ENCODE measurements at places on chromosomes 1 and 21.

- DNase-seq, result no peak
Measured at GRCh38 chr1:100440075-100440809, 87.9 kb downstream of the CDC14A start.

GRCh38 chr1:23745515-23745914, 2.2 kb downstream of the ELOA start:
- DNase-seq, result peak; percentile 59

- DNase-seq, result no peak
Measured at GRCh38 chr1:46583494-46583893, 20.6 kb downstream of the MKNK1 start.

GRCh38 chr1:173112129-173112528, 61.4 kb upstream of the TNFSF18 start:
- DNase-seq, result no peak

GRCh38 chr1:66386712-66387111, 147.2 kb upstream of the SGIP1 start:
- DNase-seq, result no peak

DNA sequence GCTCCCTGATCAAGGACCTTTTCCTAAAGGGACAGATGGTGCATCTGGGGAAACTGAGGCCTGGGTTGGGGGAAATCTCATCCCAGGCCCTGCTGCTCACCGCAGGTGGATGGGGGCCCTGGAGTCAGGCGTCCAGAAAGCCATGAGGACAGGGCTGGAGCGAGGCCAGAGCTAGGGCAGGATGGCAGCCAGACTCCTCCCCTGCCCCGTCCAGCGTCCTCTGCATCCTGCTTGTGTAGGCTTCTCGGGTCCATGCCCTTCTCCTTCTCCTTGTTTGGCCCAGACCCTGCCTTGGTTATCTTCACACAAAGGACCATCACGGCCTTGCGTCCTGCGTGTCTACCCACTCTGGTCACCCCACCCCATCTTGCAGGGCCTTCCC, 43.0 kb downstream of the TRIM11 start:
- no peak for DNase-seq

DNA sequence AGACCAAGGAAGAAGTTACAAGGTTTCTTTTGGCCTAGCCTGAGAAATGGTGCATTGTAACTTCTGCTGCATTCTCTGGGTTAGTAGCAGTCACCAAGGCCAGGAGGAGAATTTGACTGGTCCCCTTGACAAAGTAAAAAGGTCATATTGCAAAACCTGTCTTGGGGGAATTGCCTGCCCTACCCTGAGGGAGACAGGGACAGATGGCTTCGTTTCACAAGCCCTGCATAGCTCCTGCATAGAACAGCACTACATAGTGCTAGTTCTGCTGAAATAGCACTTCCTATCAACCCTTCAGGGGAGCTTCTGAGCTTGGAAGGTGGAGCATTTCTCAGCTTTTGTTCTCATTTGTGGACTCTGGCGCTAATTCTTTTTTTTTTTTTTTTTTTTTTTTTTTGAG, 20.4 kb upstream of the AK2 start:
- DNase-seq, result no peak

All from GM03348 (cell line).